ENCODE measurements at places on chromosomes 11 and 22.

- no peak for DNase-seq
These were observed 2.4 kb downstream of the KIAA0930 start for GRCh38 chr22:45238076-45238956.

GRCh38 chr11:116833816-116834534 lies 3.4 kb downstream of the APOA1 start:
- no peak for DNase-seq

DNA sequence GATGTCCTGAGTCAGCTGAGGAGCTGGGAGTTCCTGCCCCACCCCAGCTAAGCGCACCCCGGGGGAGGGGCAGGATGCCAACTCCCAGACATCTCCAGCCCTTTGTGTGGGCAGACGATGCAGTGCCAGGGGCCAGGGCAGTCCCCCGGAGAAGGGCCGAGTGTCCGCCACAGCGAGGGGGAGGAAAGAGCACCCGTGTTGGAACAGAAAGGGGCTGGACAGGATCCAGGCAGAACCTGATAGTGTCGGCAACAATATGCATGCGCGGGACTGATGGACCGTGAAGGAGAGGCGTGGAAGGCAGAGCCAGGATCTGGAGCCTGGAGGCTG lies 1434.7 kb downstream of the BRD1 start:
- no peak for DNase-seq

GRCh38 chr22:42169055-42169469 lies 38.5 kb upstream of the CYP2D6 start:
- peak; percentile 50 for DNase-seq

GRCh38 chr11:15969701-15970329 lies 386.5 kb downstream of the SOX6 start:
- peak; percentile 7 for DNase-seq

DNA sequence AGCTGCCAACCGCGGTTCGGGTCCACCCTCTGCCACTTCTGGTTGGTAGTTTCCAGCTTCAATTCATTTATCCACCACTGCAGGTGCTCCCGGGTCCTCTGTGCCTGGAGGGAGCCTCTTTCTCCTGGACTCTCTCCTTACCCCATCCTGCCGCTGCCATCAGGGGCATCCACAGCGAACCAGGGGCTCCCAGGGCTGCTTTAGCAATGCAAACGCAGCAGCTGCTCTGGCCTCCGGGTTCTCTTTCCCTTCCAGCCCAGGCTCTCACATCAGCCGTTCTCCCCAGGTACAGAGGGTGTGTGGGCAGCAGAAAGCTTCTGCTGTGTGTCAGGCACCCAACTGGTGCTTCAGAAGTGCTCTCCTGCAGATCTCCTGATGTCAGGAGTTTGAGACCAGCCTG lies 27.9 kb downstream of the NFAM1 start:
- no peak for DNase-seq

GRCh38 chr11:62680825-62681240 lies 2.0 kb upstream of the UBXN1 start:
- peak; percentile 85 for DNase-seq

- DNase-seq, result peak; percentile 60
These were observed 787 bp upstream of the RDX start for GRCh38 chr11:110297076-110297725.

DNA sequence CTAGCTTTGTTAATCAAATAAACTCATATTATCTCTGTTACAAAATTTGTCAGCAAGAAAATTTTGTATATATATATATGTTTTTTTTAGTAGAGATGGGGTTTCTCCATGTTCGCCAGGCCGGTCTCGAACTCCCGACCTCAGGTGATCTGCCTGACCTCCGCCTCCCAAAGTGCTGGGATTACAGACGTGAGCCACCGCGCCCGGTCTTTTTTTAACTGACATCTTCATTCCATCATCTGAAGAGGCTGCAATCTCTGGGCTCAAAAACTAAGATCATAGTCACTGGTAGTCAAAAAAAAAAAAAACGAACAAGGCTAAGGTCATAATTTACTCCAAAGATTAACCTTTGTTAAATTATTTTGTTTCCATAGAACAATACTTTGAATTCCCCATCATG lies 5.3 kb upstream of the KLHDC7B start:
- DNase-seq, result no peak

GRCh38 chr11:62087694-62088093 lies 36.1 kb upstream of the INCENP start:
- DNase-seq, result no peak

DNA sequence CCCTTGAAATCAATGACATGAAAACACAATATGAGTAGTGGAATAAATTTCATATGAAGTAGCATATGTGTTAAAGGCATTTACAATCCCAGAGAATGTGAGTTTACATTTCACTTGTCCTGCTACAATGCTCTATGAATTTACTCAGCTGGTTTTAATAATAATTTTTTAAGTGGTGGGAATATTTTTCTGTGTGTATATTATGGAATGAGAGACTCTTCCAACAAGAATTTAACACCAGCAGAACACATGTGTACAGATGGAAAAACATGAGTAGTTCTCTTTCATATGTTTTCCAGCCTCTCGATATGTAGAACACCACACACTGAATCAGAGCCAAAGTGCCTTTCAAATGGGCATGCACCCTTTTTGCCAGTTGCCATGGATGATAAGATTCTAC lies 170.4 kb downstream of the MAML2 start:
- no peak for DNase-seq

DNA sequence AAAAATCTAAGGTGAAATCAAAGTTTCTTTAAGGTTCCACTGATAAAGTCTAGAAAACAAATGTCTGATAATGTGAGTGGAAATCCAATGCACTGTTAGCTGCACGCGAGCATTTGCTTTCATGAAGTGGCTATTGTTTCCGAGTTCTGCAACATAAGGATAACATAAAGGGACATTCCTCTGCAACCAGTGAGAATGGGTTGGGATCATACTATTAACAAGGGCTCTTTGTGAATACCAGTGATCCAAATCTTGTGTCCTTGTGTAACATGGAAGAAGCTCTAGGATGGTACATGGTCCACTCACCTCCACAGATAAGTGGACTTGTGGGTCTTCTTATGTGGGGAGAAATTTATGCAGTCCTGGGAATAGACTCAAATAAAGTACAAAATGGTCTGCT lies 24.6 kb downstream of the APIP start:
- no peak for DNase-seq

DNA sequence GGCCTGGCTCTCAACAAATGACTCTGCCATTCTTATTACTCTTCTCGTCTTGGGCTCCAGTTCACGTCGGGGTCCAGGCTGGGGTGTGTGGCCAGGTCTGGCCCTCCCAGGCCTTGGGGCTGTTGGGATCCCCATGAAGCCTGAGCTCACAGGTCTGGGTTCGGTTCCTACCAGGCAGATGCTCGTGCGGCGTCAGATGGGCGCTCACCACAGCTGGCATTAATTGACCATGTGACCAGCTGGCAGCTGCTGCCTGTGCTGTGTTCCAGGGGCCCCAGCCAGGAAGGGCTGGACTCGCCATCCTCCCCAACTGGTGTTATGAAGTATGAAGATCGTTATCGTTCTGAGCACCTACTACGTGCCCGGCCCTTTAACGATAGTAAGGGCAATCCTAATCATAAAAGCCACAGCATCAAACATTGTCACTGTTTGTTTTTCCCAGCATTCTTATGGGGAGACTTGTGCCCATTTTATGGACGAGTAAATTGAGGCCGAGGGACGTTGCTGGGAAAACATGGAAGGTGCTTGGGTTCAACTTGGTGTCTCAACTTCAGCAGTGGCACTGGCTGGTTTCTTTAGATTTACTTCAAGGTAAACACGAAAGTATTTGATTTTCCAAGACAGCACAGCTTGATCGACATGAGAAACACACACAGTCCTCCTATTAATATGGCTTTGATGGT lies 26.8 kb upstream of the CACNG2 start:
- no peak for DNase-seq

Data from M059J (cell line).